ENCODE measurements at places on chromosomes 4 and X.

DNA sequence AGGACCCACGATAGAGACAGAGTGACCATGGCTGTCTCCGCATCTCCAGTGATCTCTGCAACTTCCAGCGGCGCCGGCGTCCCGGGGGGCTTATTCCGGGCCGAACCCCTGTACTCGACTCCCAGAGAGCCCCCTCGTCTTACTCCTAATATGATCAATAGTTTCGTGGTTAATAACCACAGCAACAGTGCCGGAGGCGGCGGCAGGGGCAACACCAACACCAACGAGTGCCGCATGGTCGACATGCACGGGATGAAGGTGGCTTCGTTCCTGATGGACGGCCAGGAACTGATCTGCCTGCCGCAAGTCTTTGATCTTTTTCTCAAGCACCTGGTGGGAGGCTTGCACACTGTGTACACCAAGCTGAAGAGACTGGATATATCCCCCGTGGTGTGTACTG, 343 bp downstream of the DACH2 start:
- DNase-seq = no peak

DNA sequence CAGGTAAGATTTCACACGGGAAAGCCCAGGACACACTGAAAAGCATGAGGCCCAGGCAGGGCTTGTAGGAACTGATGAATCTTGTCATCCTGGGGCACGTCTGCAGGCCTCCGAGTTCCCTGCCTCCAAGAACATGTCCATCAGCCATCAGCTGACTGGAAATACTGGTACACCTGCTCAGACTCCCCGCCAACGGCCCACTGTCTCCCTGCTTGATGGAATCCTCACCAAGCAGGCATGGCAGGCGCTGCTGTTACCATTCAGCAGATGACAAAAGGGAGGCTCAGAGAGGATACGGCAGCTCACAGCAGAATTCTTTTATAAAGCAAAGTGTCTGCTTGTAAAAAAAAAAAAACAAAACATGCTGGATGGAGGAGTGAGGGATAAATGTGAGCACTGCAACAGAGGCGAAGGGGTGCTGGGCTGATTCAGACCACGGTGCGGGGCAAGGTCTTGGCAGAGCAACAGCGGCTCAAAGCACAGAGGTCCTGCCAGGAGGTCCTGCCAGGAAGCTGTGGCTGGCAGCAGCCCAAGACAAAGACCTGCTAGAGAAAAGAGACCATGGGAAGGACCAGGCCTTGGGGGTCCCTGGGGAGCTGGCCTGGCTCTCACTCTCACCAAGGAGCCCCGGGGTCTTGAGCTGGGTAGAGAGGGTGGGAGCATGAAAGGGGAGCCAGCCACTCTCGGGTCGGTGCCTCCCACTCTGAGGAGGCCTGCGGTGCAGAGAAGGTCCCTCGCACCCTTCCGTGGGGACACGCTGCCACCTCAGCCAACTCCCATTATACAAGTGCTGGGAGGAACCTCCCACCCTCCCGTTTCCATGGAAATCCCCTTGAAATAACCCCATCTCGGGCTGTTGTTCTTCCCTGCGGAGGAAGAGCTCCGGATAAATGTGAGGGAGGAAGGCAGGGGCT, 25.6 kb downstream of the PPP2R2C start:
- no peak for DNase-seq

GRCh38 chr4:95014068-95014467, 256.3 kb downstream of the BMPR1B start:
- no peak for DNase-seq

DNA sequence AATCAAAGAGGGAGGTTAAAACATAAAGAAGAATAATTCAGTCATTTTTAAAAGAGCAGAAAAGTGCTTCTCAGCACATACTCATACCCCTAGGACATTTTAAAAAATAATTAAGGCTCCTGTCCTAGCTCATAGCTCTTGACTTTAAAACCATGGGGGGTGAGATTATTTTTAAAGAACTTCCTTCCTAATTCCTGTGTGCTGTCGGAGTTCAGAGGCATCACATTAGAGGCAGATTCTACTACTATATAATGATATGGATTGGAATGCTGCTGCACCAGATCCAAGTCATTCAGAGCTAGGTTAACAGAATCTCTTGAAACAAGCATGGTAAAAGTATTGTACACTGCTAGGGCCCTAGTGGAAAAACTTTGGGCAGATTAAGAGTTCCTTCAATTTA, 456.5 kb upstream of the ADGRL3 start:
- DNase-seq = no peak

DNA sequence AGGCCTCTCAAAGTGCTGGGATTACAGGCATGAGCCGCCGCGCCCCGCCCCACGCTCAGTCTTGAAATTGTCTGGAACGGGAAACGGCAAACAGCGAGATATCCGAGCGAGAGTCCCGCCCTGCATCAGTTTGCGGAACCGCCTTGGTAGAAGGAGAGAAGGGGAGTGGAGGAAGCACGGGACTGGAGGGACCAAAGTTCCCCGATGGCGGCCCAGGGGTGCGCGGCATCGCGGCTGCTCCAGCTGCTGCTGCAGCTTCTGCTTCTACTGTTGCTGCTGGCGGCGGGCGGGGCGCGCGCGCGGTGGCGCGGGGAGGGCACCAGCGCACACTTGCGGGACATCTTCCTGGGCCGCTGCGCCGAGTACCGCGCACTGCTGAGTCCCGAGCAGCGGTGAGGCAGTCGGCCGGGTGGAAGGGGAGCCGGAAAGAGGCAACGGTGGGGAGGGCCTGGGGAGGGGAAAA, at the start of gene BST1:
BST1 (plus strand) TSS at position 125 of the 463 bp plus-strand sequence; CDS start at position 205, 80 bp downstream.
- no peak for DNase-seq

DNA sequence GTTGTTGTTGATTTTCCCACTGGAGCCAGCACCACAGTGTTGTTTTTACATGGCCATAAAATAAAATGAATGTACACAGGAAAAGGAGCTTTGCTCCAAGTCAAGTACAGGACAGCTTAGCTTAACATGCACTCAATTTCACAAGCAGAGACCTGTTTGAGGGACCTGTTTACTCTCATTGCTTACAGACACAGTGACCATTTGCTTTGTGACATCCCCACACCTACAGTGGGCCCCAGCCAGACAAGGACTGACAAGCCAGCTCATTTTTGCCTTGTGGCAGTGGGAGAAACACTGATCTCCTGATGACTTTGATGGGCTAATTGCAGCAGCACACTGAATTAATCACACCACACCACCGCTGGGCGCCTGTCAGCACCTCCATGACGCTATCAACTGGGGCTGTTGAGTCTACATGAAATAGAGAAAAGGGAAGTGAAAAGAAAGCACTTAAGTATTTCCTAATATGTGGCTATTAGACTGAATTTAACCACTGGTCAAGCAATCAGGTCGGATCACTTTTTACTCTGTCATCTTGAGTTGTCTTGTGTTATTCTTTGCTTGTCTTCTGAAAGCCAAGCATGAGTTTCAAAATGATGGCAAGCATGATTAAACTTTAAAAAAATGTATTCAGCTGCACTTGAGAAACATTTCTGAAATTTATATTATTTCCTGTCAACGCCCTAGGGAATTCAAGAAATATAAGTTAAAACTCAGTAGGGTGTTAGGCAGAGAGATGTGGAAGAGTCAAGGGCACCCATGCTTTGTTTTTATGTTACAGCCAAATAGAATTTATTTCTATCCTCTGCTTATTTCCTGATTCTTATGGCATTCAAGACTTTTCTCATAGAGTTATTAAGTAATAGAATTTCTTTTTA, 557.7 kb downstream of the RAB28 start:
- DNase-seq = no peak

GRCh38 chrX:133085785-133086184, 11.1 kb downstream of the USP26 start:
- no peak for DNase-seq

- DNase-seq = peak; percentile 1
Observed at GRCh38 chr4:140924761-140925392, 168.7 kb upstream of the TBC1D9 start.

DNA sequence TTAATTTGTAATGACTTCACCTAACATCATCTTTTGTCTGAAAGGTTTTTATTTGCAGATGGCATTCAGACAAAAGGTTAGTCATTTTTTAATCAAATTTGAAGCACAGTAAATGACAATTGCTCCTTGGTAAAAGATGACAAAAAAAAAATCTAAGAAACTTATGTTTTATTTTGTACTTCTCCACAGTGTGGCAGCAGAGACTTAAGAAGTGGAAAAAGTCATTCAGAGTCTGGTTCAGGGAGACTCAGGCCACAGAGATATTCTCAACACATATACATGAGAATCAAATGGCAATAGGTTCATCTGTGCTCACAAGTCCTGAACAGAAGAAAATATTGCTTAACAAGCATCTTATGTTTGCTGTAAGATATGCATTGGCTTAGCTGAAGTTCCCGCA, 436.2 kb downstream of the KCNIP4 start:
- peak; percentile 35 for DNase-seq

DNA sequence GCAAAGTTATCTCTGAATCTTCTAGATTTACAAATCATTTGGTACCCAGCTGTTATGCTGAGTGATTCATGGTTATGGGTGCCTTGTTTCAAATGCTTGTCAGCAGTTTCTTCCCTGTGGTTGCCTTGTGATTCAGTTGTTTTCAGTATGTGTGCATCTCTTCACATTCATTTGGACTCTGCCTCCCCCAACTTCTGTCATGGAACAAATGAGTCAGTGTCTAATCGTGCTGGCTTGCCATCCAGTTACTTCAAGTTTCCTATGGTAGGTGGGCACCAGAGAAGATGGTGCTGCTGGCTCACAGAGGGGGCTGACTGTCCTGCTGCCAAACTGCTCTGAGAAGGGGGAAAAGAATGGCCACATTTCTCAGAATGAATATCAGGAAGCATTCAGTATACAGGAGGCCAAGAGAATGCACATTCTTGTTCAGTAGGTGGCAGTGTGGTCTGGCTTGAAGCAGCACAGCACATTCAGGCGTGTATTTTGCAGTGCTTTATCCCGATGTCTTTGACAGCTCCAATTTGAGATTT, 260.9 kb downstream of the GLUD2 start:
- peak; percentile 15 for DNase-seq

- no peak for DNase-seq
Observed at GRCh38 chrX:153922932-153923857, 2.9 kb downstream of the ARHGAP4 start.

- no peak for DNase-seq
Observed at GRCh38 chr4:140037353-140038030, 116.5 kb downstream of the MAML3 start.

DNA sequence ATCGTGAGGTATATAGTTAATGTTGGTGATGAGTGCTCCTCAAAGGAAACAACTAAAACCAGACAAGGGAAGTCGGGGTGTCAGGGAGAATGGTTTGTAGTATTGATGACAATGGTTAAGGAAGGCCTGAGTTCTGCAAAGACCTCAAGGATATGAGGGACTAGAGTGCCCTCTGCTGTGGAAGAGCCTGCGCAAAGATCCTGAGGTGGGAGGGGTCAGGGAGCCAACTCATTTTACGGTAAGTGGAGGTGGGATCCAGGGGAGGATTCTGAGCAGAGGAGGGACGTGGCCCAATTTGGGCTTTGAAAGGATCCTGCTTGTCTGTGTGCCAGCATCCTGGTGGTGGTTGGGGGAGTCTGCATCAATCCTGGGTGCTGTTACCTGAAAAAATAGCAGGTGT, 11.3 kb downstream of the UBA1 start:
- no peak for DNase-seq

GRCh38 chrX:107716118-107716684, 59.4 kb downstream of the TSC22D3 start:
- no peak for DNase-seq

DNA sequence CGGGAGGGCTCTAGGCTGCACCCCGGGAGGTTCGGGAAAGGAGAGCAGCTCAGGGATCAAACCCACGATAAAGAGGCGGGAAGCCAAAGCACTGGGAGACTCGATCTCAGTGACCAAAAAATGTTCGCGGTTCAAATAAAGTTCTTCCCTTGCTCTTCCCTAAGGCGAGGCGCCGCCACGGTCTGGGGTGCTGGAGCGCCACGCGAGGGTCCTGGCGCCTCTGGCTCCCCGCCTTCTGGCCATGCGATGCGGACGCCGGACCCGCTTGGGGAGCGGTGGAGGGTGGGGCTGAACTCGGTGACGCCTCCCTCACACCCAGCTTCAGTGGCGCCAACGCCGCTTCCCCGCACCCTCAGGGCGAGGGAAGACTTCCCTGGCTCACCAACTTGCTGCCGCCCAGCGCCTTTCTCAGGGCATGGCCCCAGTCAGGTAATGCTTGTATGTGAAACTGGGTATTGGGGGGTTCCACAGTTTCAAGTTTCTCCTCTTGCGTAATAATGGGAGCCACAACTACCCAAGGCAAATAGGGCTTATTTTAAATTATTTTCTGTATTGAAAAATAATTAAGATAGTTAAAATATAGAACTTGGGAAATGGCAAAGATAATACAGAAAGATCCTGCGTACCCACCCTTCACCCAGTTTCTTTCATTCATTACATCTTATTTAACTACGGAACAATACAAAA, at the start of gene QRFPR:
QRFPR (minus strand) TSS at position 243 of the 687 bp plus-strand sequence. CDS start 371 bp downstream, outside the sequence.
- no peak for DNase-seq

- DNase-seq = peak; percentile 80
Observed at GRCh38 chr4:76589872-76590797, 155.1 kb downstream of the SHROOM3 start.

DNA sequence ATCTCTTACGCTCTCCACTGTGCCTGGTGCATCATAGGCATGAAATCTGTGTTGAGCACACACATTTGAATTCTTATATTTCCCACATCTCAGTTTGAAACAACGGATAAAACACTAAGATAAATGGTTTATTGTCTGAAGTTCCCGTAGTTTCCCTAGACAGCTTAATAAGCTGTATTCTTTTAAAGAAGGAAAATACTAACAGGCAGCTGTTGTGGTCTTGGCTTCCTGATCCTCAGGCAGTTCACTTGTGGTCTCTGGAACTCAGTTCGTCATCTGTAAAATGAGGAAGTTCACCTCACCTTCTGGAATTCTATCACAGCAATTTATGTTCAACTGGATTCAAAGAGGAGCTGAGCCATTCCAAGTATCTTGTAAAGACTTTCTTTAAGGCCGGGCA, 1805.6 kb upstream of the TENM3 start:
- DNase-seq = no peak

DNA sequence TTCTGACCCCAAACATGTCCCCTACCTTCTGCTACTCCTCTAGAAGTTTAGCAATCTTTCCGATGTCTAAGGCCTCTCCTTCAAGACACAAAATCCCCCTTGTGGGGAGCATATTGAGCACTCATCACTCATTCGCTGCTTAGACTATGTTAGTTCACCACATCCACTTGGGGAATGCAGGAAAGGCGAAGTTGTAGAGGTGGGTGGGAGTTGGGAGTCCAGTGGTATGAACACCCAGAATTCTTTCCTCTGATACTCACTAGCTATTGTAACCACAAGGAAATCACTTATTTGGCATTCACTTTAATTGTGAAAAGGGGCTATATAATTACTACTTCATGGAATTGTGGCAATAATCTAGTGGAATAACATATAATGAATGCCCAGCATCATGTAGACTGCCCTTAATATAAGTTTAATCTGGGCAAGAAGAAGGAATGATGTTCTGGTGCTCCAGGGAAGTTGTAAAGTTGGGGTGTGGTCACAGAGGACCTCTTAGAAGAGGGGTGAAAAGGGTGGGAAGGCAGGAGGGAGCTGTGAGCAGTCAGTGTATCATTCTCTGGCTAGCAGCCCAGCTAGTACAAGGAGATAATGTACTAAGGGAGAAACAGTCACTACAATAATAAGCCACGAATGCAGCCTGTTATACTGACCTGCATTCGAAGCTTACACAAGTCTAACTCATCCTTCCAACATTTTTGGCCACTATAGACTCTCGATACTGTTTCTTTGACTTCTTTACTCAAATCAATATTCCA, 468.2 kb upstream of the DIPK2B start:
- no peak for DNase-seq

GRCh38 chrX:27924261-27924660, 57.0 kb downstream of the DCAF8L1 start:
- DNase-seq = no peak

GRCh38 chr4:94766856-94767255, 9.1 kb downstream of the BMPR1B start:
- no peak for DNase-seq

- DNase-seq = no peak
Observed at GRCh38 chrX:794311-794710, 163.7 kb downstream of the SHOX start.
